Melanocyte of skin (primary cell): ENCODE measurements at places on chromosomes 4 and X. TPM values are rescaled to one million over a fixed set of nuclear protein-coding genes. Genes with fewer than 3 reads are reported as not detected.

FGFBP2 gene
- 0.67 and 2.2 TPM in 2 replicates for total RNA-seq

MXRA5 gene
- under 0.01 TPM in 1 of 2 replicates, not detected in the other for total RNA-seq

GPR143 gene
- 106 and 258 TPM in 2 replicates for total RNA-seq

FRG2 gene
- not detected in 2 replicates for total RNA-seq

ITM2A gene
- 140 and 289 TPM in 2 replicates for total RNA-seq

UNC5C gene
- 0.69 and 4.4 TPM in 2 replicates for total RNA-seq

OPRPN gene
- not detected in 2 replicates for total RNA-seq

RP2 gene
- total RNA-seq: 17.9 and 19.3 TPM in 2 replicates

AFF2 gene
- under 0.01 TPM in 2 replicates for total RNA-seq

GNRHR gene
- not detected in 2 replicates for total RNA-seq

FAAH2 gene
- not detected in 2 replicates for total RNA-seq

SHROOM2 gene
- 2.1 and 20.0 TPM in 2 replicates for total RNA-seq

PCDH18 gene
- under 0.01 and 1.5 TPM in 2 replicates for total RNA-seq

GUCY1A1 gene
- total RNA-seq: under 0.01 TPM in 1 of 2 replicates, not detected in the other

JAKMIP1 gene
- not detected in 2 replicates for total RNA-seq

MAGEB1 gene
- total RNA-seq: not detected in 2 replicates

CCKAR gene
- total RNA-seq: not detected in 2 replicates

TCEAL3 gene
- 6.6 and 7.0 TPM in 2 replicates for total RNA-seq

SH3BGRL gene
- total RNA-seq: 40.0 and 54.8 TPM in 2 replicates

ANOS1 gene
- total RNA-seq: 0.34 and 2.5 TPM in 2 replicates

HTT gene
- total RNA-seq: 66.3 and 94.6 TPM in 2 replicates

ATP2B3 gene
- total RNA-seq: not detected in 2 replicates

IL2RG gene
- total RNA-seq: not detected in 2 replicates

BBS7 gene
- total RNA-seq: 19.6 and 23.3 TPM in 2 replicates

VEGFD gene
- 0.34 and 1.1 TPM in 2 replicates for total RNA-seq

SPANXN4 gene
- total RNA-seq: not detected in 2 replicates

CSAG3 gene
- not detected in 2 replicates for total RNA-seq

DMD gene
- total RNA-seq: 10.3 and 28.7 TPM in 2 replicates

XAGE2 gene
- not detected in 2 replicates for total RNA-seq

GCNA gene
- 1.1 and 2.0 TPM in 2 replicates for total RNA-seq

KDR gene
- total RNA-seq: 0.34 and 3.6 TPM in 2 replicates

N4BP2 gene
- 4.5 and 9.1 TPM in 2 replicates for total RNA-seq

MAGEA1 gene
- not detected in 2 replicates for total RNA-seq

ZFX gene
- 40.3 and 47.2 TPM in 2 replicates for total RNA-seq

SSX4 gene
- total RNA-seq: 0.36 TPM in 1 of 2 replicates, not detected in the other

SH2D1A gene
- not detected in 2 replicates for total RNA-seq

XKRX gene
- total RNA-seq: under 0.01 and 0.15 TPM in 2 replicates

PNMA6A gene
- 3.0 and 5.7 TPM in 2 replicates for total RNA-seq

OTC gene
- total RNA-seq: not detected in 2 replicates

SMIM43 gene
- total RNA-seq: under 0.01 TPM in 1 of 2 replicates, not detected in the other

NPY2R gene
- not detected in 2 replicates for total RNA-seq

GPR78 gene
- total RNA-seq: not detected in 2 replicates

CDS1 gene
- under 0.01 TPM in 2 replicates for total RNA-seq
